ENCODE measurements at places on chromosomes 5 and 9.

GRCh38 chr5:112124788-112125187 is 294.3 kb downstream of the EPB41L4A start:
- no peak for DNase-seq

DNA sequence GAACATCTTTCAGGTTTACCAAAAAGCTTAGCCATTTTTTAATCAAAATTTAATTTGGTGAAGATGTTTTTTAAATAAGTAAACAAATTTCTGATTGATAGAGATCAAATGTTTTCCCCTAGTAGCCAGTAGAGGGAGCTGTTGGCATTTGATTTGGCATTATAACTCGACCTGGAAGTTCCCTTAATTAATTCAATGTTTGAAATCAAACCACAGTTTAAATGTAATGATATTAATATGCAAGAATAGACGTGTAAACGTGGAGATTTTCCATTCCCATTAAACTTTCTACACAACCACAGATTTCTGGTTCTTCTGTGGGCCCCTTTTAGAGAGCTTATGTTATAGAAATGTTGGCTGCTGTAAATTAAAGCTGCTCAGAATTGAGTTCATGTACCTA is 148.1 kb upstream of the MPDZ start:
- DNase-seq = peak; percentile 32

- DNase-seq = no peak
Observed at GRCh38 chr9:35842020-35842745, 13.2 kb downstream of the TMEM8B start.

- DNase-seq = no peak
Observed at GRCh38 chr9:5111696-5112095, 73.7 kb downstream of the INSL6 start.

- no peak for DNase-seq
Observed at GRCh38 chr9:129414377-129414992, 206.4 kb downstream of the C9orf50 start.

DNA sequence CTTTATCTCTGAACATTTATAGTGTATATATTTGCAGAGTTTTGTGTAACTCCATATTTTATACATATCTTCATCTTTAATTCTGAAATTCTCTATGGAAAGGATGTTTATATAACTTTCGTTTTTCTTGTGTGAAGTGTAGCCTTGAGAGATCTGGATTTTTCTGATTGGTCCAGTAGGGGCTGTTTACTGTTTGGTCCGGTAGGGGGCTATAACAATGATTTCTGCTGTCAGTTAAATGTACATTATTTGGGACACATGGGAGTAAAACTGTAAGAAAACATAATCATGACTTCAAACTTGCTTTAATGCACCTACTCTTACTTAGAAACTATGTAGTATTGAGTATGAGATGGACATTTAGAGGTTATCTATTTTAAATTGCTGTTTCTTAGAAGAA is 527.1 kb upstream of the ARRDC3 start:
- no peak for DNase-seq

- no peak for DNase-seq
Observed at GRCh38 chr9:96458226-96458625, 8.3 kb downstream of the HABP4 start.

- DNase-seq = no peak
Observed at GRCh38 chr5:44292736-44293135, 96.5 kb downstream of the FGF10 start.

- DNase-seq = no peak
Observed at GRCh38 chr9:90960941-90961340, 159.3 kb downstream of the SYK start.

GRCh38 chr5:173704615-173705511 is 88.4 kb upstream of the BOD1 start:
- no peak for DNase-seq

DNA sequence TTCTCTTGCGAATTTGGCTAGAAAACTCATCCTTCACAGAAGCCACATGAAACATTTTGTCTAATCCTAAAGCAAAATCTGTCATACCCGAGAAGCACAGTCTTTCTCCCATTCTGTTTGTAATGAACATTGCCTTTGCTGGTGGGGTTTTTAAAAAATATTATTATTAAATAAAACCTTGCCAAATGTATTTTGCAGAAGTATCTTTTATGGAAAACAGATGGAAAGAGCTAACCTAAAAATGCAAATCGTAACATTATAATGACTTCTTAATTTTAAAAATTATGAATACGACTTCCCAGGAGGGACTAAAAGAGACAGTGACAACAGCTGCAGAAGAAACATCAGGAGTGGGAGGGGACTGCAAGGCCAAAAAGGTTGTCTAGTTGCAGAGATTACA is 246.3 kb upstream of the TAS2R1 start:
- no peak for DNase-seq

DNA sequence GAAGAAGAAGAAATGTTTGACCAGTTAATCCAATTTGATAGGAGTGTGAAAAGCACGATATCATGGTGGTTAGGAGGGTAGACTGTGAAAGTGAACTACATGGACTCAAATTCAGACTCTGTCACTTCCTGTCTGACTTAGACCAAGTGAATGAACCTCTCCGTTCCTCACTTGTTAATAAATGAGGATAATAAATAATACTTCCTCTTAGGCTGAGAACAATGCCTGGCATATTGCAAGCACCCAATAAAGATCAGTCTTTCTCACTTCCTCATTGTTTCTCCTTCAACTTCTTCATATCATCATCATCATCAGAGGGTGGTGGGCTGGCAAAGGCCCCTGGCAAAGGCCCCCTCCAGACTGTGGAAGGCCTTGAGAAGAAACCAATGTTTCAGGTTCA is 148.7 kb downstream of the CDK5RAP2 start:
- no peak for DNase-seq

GRCh38 chr9:134265078-134265477 is 61.2 kb upstream of the RXRA start:
- no peak for DNase-seq

DNA sequence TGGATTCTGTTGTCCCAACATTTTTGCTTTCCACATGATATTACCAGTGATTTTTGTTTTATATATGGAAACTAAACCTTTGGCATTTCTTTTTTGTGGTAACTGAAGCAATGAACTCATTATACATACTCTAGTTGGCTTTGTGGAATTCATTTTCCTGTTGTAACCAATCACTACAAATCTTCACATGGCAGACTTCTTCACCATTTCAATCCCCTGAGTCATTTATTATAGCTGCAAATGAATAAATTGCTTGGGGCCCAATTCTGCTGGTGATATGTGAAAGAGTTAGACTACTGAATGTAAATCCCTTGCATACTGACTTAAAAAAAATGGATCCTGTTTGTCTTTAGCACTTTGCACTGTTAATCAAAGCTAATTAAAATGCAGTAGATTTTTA is 1709.6 kb upstream of the WWC1 start:
- peak; percentile 44 for DNase-seq

DNA sequence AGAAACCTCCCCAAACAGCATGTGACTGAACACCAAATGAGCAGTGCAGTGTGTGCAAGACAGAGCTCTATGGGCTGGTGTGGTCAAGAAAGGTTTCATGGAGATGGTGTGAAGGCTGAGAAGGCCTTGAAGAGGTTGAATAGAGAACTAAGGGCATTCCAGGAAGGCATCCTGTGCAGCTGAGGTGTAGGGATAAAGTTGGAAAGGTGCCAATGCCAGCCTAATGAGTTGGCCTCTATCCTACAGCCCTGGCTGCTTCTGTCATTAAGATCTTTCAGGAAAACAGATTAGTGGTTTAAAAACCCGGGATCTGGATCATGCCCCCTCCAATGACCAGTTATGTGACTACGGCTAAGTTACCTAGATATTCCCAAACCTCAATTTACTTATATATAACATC is 4.0 kb downstream of the HDAC3 start:
- no peak for DNase-seq

GRCh38 chr5:150446088-150446487 is 3.5 kb downstream of the RPS14 start:
- DNase-seq = no peak

- no peak for DNase-seq
Observed at GRCh38 chr5:179852993-179853547, 5.5 kb downstream of the MRNIP start.

- peak; percentile 16 for DNase-seq
Observed at GRCh38 chr5:173535976-173536639, 80.3 kb downstream of the BOD1 start.

DNA sequence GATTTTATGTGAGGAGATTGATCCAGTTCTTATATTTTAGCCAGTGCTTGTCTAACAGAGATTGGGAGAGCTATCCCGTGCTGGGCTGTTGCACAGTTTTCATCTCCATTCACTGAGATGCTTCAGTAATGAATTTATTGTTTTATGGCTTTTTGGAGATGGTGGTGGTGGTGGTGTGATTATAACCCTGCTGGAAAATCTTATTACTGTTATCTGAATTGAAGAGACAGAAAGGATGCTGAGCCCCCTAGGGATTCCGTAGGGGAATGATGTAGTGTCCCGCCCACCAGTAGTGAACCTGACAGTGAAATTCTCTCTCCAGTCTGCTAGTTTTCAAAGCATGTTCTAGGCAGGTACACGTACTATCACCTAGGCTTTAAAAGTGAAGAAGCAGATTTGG is 1.9 kb downstream of the RAI14 start:
- peak; percentile 19 for DNase-seq

DNA sequence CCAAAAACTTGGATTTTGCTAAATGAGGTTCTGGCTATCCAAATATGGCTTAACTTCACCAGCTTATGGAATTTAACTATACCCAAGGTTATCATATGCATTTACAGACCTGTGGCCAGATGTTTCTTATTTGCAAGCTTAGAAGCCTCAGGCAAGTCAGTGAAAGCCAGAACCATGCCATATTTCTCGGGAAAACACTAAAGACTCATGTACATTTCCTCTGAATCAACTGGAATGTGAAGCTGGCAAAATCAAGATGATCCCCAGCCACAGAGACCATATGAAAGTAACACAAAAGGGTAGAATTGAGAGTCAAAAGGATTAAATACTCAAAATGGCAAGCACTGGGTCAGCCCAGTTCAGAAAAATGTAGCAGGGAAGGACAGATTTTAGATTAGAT is 76.4 kb upstream of the SLC1A1 start:
- DNase-seq = no peak

- DNase-seq = no peak
Observed at GRCh38 chr5:144173766-144174165, 3.1 kb downstream of the KCTD16 start.

DNA sequence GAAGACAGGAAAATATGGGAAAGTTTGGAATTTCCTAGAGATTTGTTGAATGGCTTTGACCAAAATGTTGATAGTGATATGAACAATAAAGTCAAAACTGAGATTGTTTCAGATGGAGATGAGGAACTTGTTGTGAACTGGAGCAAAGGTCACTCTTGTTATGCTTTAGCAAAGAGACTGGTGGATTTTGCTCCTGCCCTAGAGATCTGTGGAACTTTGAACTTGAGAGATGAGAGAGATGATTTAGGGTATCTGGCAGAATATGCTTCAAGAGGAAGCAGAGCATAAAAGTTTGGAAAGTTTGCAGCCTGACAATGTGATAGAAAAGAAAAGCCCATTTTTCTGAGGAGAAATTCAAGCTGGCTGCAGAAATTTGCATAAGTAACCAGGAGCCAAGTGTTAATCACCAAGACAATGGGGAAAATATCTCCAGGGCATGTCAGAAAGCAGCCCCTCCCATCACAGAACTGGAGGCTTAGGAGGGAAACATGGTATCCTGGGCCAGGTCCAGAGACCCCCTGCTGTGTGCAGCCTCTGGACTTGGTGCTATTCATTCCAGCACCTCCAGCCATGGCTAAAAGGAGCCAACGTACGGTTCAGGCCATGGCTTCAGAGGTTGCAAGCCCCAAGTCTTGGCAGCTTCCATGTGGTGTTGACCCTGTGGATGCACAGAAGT is 114.3 kb upstream of the STARD4 start:
- DNase-seq = no peak

GRCh38 chr5:54794135-54794975 is 191.0 kb downstream of the ESM1 start:
- no peak for DNase-seq

DNA sequence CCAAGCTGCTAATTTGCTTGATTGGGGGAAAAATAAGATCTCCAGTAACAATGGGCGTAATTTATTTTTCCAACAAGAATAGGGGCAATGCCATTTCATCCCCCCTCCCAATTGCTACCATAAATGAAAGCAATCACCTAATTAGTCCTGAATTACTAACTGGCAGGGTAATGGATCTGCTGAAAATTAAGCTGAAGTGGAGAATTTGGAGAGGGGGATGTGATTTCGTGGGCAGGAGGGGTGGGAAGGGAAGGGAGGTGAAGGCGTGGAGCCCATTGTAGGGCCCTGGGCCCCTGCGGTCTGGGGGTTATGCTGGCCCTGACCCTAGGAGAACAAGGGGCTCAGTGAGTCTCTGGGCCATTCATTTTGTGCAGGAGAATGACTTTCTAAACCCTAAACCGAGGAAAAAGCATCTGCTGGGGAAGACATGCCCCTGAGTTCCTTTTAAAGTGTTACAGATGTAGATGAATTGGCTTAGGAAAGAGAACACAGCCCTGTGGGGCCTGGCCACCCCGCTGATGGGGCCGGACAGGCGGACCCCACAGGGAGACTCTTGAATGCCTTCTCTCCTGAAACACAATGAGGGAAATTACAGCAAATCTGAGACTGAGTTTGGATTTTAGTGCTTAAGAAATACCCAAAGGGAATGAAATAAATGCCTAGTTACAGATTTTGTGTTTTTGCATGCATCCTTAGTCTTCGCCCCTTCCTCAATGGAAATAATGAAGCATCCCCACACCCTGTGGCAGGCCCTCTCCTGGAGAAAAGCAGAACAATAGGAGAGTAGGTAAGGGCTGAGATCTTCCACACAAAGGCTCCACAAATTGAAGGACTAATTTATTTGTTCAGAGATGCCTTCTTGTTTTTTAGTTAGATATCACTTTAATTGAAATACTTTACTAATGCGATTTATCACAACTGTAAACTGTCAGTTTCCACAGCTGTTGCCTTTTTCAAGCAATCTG is 143.2 kb downstream of the PSAT1 start:
- DNase-seq = no peak

GRCh38 chr9:6723881-6724420 is 33.8 kb upstream of the KDM4C start:
- DNase-seq = no peak

DNA sequence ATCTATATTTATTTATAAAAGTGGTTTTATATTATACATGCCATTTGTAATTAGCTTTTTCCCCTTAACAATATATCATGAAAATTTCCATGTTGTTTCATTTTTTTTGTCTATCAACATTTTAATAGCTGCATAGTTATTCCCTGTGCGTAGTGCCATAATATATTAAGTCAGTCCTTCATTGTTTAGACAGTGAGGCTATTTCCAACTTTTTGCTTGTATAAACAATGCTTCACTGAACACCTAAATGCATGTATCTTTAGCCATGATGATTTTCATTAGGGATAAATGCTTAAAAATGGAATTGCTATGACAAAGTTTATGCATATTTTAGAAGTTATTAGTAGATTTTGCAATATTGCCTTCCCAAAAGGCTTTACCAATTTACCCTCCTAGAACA is 80.7 kb upstream of the STC2 start:
- no peak for DNase-seq

GRCh38 chr5:89303033-89303480 is 420.1 kb upstream of the MEF2C start:
- DNase-seq = no peak
